ENCODE measurements at places on chromosomes 5 and 9.

- no peak for DNase-seq
Measured at GRCh38 chr9:108162664-108163063, 673.1 kb upstream of the KLF4 start.

DNA sequence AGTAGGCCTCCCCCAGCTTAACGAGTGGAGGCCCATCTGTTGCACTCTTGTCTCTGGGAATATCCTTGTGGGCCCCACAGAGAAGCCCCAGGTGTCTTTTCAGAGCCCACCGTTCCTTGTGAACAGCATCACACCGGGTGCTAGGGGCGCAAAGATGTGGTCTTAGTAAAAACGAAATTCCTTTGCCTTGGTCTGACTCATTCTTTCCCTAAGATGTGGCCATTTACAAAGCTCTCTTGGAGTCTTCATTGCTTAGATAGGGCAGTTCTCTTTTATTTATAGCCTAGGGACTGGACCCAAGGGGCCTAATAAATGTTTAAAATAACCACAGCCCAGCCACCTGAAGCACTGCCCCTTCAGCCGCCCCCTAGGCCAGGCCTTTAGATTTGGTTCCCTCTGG is 52.8 kb upstream of the RPL26L1 start:
- DNase-seq, result no peak

- peak; percentile 60 for DNase-seq
Measured at GRCh38 chr5:52989781-52990527, 802 bp downstream of the ITGA2 start.

- DNase-seq, result peak; percentile 20
Measured at GRCh38 chr9:37364751-37365360, 57.6 kb upstream of the GRHPR start.

- no peak for DNase-seq
Measured at GRCh38 chr5:180053061-180053602, 18.4 kb downstream of the RNF130 start.

DNA sequence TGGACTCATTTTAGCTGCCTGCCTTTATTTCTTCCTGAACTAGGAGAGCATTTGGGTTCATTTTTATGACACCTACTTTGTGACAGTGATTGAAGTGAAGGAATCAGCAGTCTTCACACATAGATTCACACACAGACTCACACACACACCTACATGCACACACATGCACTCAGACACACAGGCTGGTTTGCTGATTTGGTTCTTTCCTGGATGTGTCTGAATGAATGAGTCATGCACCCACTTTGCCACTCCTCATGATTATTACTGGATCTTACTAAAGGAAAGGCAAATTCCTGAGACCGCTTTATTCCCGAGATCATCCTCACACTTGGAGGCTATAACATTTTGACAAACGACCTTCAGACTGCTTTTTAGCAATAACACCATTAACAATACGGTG is 529.5 kb downstream of the AGTPBP1 start:
- DNase-seq, result no peak

- no peak for DNase-seq
Measured at GRCh38 chr5:38478878-38479277, 77.6 kb downstream of the LIFR start.

DNA sequence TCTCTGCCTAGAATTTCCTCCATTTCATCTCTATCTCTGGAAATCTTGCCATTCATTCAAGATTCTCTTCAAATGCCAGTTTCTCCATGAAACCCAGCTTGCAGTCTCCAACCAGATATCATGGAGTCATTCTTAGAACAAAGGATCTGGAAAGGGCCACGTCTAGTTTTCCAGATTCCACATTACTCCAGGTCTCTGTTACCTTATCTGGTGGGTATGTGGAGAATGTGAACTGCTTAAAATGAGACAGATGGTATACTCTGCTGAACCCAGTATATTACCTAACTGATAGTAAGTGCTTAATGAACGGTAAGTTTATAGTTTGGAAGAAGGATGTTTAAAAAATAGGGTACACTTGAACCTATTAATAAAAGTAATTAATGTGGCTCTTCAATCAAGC is 52.3 kb upstream of the ZSWIM6 start:
- no peak for DNase-seq

- no peak for DNase-seq
Measured at GRCh38 chr9:129595311-129595741, 25.6 kb downstream of the C9orf50 start.

DNA sequence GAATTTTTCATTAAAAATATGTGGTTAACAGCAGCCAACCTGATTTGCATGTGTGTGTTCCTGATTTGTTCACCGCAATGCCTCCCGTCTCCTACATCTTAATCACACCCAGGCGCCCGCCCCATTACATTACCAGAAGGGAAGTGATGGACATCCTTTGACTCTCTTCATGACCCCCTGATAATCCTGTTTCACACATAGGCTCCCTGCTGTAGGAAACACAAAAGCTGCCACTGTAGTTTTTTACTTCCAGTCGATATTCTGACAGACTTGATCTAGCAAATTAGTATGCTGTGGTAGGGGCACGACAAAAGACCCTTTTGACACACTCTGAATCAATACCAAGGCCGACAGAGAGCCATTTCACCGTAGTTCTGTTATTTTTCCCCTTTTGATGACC is 287.8 kb upstream of the ISL1 start:
- no peak for DNase-seq

GRCh38 chr5:139901986-139902385 is 106.4 kb downstream of the PSD2 start:
- no peak for DNase-seq

GRCh38 chr9:89634995-89635742 is 30.4 kb downstream of the GADD45G start:
- DNase-seq, result no peak

DNA sequence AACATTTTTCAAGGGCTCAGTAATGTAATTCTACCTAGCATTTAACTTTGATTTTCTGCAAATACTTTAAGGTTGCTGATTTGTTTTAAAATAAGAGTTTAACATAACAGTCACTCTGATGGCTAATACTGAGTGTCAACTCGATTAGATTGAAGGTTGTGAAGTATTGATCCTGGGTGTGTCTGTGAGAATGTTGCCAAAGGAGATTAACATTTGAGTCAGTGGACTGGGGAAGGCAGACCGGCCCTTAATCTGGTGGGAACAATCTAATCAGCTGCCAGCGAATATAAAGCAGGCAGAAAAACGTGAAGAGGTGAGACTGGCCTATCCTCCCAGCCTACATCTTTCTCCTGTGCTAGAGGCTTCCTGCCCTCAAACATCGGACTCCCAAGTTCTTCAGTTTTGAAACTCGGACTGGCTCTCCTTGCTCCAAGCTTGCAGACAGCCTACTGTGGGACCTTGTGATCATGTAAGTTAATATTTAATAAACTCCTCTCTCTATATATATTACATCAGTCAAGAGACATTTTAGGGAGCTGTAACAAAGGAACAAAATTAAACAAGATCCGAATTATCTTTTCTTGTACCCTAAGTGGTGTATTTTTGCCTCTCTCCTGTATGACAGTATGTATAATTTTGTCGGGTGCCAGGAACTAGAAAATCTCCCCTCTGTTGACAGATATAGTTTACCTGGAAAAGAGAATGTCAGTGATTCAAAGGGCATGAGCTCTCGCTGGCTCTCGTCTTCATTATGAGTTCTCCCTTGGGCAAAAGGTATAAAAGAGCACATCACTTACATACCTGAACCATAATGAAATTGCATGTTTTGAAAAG is 576.1 kb downstream of the LRRC70 start:
- no peak for DNase-seq

- DNase-seq, result no peak
Measured at GRCh38 chr5:168694289-168694688, 115.1 kb upstream of the PANK3 start.

- DNase-seq, result peak; percentile 7
Measured at GRCh38 chr9:2623288-2624050, 1.9 kb downstream of the VLDLR start.

DNA sequence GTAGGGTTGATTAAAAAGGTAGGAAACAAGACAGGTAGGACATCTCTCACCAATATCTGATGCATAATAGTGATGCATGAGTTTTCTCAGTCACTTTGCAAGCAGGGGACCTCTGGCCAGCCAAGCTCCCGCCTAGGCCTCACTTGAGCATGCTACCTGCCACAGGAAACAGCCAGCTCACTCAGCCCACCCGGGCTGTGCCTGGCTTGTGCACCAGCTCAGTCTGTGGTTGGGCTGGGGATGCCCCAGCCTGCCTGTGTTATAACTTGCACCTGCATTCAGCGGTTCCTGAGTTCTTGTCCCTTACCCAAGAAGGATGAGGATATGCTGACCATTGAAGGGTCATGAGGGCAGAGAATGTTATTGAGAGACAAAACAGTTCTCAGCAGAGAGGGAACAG is 172.8 kb upstream of the PLCXD3 start:
- DNase-seq, result no peak

GRCh38 chr5:56910210-56910965 is 992 bp downstream of the SETD9 start:
- no peak for DNase-seq

GRCh38 chr5:157902449-157903116 is 43.6 kb upstream of the CLINT1 start:
- DNase-seq, result no peak

DNA sequence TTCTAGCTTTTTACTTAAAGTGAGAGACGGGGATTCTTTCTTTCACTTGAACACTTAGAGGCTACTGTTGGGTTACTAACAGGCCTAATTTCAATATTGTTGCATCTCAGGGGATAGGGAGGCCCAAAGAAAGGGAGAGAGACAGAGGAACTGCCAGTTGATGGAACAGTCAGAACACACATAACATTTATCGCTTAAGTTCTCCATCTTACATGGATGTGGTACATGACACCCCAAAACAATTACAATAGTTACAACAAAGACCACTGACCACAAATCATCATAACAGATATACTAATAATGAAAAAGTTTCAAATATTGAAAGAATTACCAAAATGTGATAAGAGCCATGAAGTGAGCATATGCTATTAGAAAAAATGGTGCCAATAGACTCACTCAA is 4.3 kb upstream of the RIC1 start:
- DNase-seq, result no peak

DNA sequence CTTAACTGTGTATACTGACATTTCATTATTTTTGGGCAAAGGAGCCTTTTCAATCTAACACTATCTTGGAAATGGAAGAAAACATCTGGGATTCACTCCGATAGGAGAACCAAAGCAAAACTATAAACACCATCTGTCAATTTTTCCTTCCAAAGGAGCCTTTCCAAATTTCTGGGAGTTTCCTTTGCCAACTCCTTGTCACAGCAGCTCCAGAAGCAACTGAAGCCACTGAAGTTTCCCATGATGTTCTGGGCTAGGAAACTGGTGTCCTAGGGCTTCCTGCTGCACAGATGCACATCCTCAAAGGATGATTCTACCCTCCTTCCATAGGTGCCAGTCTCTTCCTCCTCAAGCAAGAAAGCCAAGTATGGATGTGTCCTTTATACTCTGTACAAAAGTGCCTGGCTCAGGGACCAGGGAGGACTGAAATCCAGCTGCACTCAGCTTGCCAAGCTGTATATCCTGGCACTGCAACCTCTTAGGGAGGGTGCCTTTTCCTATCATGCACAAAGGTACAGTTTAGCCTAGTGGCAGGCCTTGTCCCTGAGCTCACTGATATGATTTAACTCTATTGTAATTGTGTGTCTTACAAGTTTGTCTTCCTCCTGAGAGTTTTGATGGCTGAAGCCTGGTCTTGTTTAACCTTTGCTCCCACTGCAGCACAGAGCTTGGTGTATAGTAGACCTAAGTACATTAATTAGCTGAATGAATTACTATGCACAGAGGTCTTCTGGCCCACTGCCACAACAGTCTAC is 8.4 kb upstream of the UBAP1 start:
- no peak for DNase-seq

GRCh38 chr5:173719731-173720082 is 103.3 kb upstream of the BOD1 start:
- no peak for DNase-seq

- peak; percentile 7 for DNase-seq
Measured at GRCh38 chr5:36878392-36879082, 2.0 kb downstream of the NIPBL start.

- DNase-seq, result no peak
Measured at GRCh38 chr9:127086771-127087170, 35.7 kb downstream of the ANGPTL2 start.

- no peak for DNase-seq
Measured at GRCh38 chr5:35198686-35199085, 31.6 kb downstream of the PRLR start.

GRCh38 chr5:155827949-155828348 is 499.0 kb upstream of the SGCD start:
- DNase-seq, result no peak

GRCh38 chr9:70258692-70259511 is at the start of gene SMC5:
Gene SMC5, plus strand, starts transcription at chr9:70258978. Its CDS starts 101 bp downstream, at chr9:70259079.
- DNase-seq, result peak; percentile 95

- DNase-seq, result peak; percentile 12
Measured at GRCh38 chr5:114362197-114362976, 517 bp downstream of the KCNN2 start.

GRCh38 chr5:173490681-173491080 is 125.8 kb downstream of the BOD1 start:
- DNase-seq, result no peak

DNA sequence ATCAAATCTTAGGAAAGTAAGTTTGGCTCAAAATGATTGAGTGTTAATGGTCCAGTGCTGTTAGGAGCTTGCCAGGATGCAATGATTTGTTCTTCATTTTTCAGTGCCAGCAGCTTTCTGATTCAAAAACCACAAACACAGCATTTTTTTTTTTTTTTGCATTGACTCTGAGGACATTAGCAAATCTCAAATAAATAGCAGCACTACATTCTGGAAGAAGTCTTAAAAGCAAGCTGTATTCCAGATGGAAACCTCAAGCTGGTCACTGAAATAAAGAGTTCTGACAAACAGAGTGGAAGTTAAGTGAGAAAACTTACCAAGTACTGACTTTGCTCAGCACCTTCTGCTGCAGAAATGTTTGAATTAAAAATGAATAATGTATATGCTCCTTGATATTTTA is 1653.1 kb upstream of the CDH9 start:
- no peak for DNase-seq

- DNase-seq, result no peak
Measured at GRCh38 chr9:107153336-107153735, 129.7 kb upstream of the RAD23B start.

DNA sequence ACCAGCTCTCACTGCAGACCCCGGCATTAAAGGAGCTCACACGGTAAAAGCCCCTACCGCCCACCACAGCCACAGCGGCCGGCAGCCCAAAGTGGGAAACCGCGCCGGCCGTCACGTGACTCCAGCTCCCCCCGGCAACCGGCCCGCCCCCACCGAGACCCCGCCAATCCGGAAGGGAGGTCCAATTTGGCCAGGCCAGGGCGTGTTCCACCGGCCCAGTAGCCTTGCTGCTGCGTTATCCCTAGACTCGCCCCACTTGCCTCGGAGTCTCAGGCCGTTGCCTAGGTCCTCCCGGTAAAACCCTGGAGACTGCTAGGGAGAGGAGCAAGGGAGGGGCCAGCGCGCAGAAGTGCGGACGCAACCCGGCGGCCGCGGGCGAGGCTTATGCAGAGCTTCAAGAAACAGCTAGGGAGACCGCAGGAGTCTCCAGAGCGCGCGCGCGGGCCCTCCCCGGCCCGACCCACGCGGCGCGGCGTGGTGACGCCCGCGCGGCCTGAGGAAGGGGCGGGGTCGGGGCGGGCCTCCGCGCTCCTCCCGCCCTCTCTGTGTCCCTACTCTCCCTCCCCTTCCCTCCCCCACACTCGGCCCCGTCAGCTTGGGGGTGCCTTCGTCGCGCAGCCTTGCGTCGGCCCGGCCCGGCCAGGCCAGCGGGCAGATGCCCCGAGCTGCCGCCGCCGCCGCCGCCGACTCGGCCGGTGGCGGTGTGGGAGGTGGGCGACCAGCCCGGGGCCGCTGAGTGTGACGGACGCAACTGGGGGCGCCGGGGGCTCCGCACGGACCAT is at the start of gene RIC1:
RIC1 (plus strand) TSS at position 578 of the 782 bp plus-strand sequence; CDS start at position 781, 203 bp downstream.
- peak; percentile 97 for DNase-seq

Data from hematopoietic multipotent progenitor cell treated with erythropoietin and hydrocortisone succinate and interleukin-3 and kit ligand, for 4 days (in vitro differentiated cells).